Prostate gland (tissue), 2 donors: ENCODE measurements at places on chromosomes 1 and 21. TPM values are rescaled to one million over a fixed set of nuclear protein-coding genes. Genes with fewer than 3 reads are reported as not detected.

DNA sequence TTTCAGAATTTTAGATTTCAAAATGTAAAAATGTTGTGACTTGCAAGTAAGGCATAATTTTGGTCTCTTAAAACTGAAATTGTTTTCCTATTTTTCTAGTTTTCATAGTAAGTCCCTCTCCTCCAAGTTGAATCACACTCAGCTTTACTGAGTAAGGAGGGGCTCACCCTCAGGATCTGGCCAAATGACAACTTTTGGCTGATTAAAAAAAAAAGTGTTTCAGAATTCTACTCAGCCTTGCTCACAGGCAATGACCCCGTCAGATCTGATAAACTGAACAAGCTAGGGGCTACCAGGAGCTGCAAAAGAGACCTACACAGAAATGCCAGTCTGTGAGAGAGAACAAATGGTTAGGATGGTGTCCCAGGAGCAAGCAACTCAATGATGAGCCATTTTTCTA lies 159.8 kb downstream of the PBX1 start:
- no peak for DNase-seq
- H3K36me3 ChIP-seq = no peaks in the 10 kb centered on the region
- peaks cover 6% of the 10 kb centered on the region for H3K4me1 ChIP-seq
- H3K27ac ChIP-seq = peak overlapping the region; percentile 14
- H3K4me3 ChIP-seq = no peak overlapping the region
- no peaks in the 10 kb centered on the region for H3K27me3 ChIP-seq

DNA sequence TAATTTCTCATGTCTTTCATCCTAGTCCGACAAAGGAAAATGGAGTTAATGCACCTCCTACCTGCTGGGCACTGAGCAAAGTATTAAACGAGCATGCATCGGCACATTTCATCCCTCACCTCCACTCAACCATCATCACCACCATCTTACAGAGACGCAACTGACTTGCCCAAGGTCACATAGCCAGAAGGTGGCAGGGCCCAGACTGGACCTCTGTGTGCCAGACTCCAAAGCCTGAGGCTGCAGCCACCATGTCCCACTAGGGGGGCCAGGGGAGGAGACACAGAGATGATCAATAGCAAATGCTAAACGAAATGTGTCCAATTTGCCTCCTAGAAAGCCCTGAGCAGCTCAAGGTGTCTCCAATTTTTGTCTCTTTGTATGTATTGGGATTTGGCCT lies 163.7 kb upstream of the EDN2 start:
- H3K27me3 ChIP-seq = no peaks in the 10 kb centered on the region
- H3K36me3 ChIP-seq = no peaks in the 10 kb centered on the region
- DNase-seq = no peak
- no peak overlapping the region for H3K27ac ChIP-seq

DNA sequence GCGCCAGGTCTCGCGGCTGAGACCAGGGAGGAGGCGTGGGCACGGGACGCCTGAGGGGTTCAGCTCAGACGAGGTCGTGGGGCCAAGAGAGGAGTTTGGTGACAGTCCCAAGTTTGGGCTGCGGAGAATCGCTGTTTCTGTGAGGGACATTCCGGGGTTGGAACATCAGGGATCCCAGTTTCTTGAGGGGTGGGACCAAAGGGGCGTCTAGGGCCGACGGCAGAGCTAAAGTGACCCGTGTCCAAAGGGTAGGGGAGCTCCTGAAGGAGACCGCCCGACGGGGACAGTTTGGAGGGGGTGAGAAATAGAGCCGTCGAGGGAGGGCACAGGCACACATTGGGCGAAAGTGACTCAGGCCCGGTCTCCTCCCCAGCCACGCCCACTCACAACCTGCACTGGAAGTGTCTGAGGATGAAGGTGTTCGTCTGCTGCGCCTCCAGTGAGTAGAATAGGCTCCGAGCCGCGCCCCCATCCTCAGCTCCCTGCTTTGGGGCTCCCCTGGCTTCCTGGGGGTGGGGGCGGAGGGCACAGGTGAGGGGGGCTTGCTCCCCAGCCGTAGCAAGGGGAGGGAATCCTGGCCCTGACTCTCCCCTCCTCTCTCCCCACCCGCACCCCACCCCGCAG lies 7.0 kb downstream of the EFNA3 start:
- H3K27ac ChIP-seq = peak overlapping the region; percentile 94
- peak overlapping the region; percentile 57 for H3K4me3 ChIP-seq
- H3K36me3 ChIP-seq = no peaks in the 10 kb centered on the region
- H3K27me3 ChIP-seq = no peaks in the 10 kb centered on the region

- no peaks in the 10 kb centered on the region for H3K36me3 ChIP-seq
- no peak for DNase-seq
- no peak overlapping the region for H3K27ac ChIP-seq
- no peaks in the 10 kb centered on the region for H3K27me3 ChIP-seq
- no peak overlapping the region for H3K4me3 ChIP-seq
Measured at GRCh38 chr1:241593186-241593585, 47.0 kb downstream of the CHML start.

- no peaks in the 10 kb centered on the region for H3K4me1 ChIP-seq
- H3K27ac ChIP-seq = no peak overlapping the region
- no peak overlapping the region for H3K4me3 ChIP-seq
- DNase-seq = no peak
- H3K27me3 ChIP-seq = no peaks in the 10 kb centered on the region
- no peaks in the 10 kb centered on the region for H3K36me3 ChIP-seq
Measured at GRCh38 chr1:229133151-229133550, 137.8 kb upstream of the RAB4A start.

- H3K36me3 ChIP-seq = no peaks in the 10 kb centered on the region
- H3K4me3 ChIP-seq = no peak overlapping the region
- no peak overlapping the region for H3K27ac ChIP-seq
- H3K27me3 ChIP-seq = no peaks in the 10 kb centered on the region
- no peaks in the 10 kb centered on the region for H3K4me1 ChIP-seq
Measured at GRCh38 chr1:96596226-96596922, 125.2 kb upstream of the PTBP2 start.

GRCh38 chr1:40075266-40075665 lies 21.8 kb downstream of the PPT1 start:
- peaks cover 7% of the 10 kb centered on the region for H3K36me3 ChIP-seq
- no peak overlapping the region for H3K4me3 ChIP-seq

DNA sequence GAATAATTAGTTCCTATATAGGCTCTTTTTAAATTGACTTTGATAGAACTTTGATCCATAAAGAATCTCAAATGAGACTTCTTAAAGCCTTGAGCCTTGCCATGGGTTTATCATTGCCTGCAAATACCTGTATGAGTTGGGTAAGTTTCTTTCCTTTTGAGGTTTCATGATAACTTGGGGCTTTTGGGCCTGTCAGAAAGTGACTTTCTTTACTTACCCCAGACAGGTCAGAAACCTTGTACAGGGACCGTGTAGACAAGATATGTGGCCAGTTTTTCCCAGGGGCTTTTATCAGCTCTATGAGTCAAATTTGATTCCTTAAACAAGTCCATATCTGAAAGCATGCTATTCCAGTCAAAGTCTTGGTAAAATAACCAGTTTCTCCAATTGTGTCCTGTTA lies 17.3 kb downstream of the KCTD3 start:
- H3K36me3 ChIP-seq = no peaks in the 10 kb centered on the region
- H3K4me3 ChIP-seq = no peak overlapping the region
- no peaks in the 10 kb centered on the region for H3K27me3 ChIP-seq
- H3K27ac ChIP-seq = no peak overlapping the region

DNA sequence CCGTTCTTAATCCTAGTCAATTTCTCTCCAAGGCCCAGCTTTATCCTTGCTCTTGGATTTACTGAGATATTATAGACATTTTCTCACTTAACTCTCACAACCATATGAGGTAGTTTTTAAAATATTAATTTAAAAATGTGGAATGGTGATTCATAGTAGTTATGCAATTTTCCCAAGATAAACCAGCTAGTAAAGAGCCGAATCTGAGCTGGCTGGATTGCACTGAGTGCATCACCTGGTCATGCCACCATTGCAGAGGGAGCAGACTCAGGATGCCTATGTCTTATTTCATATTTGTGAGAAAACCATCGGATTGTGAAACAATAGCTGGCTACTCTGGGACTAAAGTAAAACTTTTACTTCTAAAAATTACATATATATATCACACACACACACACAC lies 494.0 kb downstream of the KCNT2 start:
- no peak overlapping the region for H3K4me3 ChIP-seq
- H3K27me3 ChIP-seq = no peaks in the 10 kb centered on the region
- no peaks in the 10 kb centered on the region for H3K4me1 ChIP-seq

GRCh38 chr1:202349206-202349928 lies 868 bp downstream of the PPP1R12B start:
- H3K27me3 ChIP-seq = no peaks in the 10 kb centered on the region
- H3K27ac ChIP-seq = peak overlapping the region; percentile 80
- H3K36me3 ChIP-seq = no peaks in the 10 kb centered on the region
- peak; percentile 26 for DNase-seq
- no peaks in the 10 kb centered on the region for H3K4me1 ChIP-seq

COL24A1 gene
- total RNA-seq = 0.32 TPM

CTSS gene
- 11.3 TPM for total RNA-seq

THAP3 gene
- total RNA-seq = 37.6 TPM
